ENCODE measurements at places on chromosomes 6 and 20. TPM values are rescaled to one million over a fixed set of nuclear protein-coding genes. Genes with fewer than 3 reads are reported as not detected.

The FKBP1A gene
- total RNA-seq: 522 TPM

The SLC26A8 gene
- not detected for total RNA-seq

The RNF39 gene
- total RNA-seq: not detected

The ACTL10 gene
- total RNA-seq: not detected

The IMPG1 gene
- total RNA-seq: not detected

The TBC1D22B gene
- 5.5 TPM for total RNA-seq

The SAMD3 gene
- not detected for total RNA-seq

The WFDC12 gene
- total RNA-seq: not detected

The MYLK2 gene
- 0.84 TPM for total RNA-seq

The CPXM1 gene
- total RNA-seq: not detected
